ENCODE measurements at places on chromosomes 6 and 20. TPM values are rescaled to one million over a fixed set of nuclear protein-coding genes. Genes with fewer than 3 reads are reported as not detected.

The DUSP15 gene
- 23.1 TPM for polyA plus RNA-seq

The NKX2-2 gene
- not detected for polyA plus RNA-seq

The GABRR1 gene
- 2.1 TPM for polyA plus RNA-seq

The ZNF334 gene
- 28.8 TPM for polyA plus RNA-seq

The IRF4 gene
- polyA plus RNA-seq: 0.23 TPM

The LSM14B gene
- polyA plus RNA-seq: 55.8 TPM

The RBBP8NL gene
- 1.6 TPM for polyA plus RNA-seq

The TMC2 gene
- polyA plus RNA-seq: 0.21 TPM

The F13A1 gene
- polyA plus RNA-seq: 15.4 TPM

The KLHDC3 gene
- polyA plus RNA-seq: 98.2 TPM
